Mesendoderm (in vitro differentiated cells): ENCODE measurements at places on chromosomes 7 and 10.

DNA sequence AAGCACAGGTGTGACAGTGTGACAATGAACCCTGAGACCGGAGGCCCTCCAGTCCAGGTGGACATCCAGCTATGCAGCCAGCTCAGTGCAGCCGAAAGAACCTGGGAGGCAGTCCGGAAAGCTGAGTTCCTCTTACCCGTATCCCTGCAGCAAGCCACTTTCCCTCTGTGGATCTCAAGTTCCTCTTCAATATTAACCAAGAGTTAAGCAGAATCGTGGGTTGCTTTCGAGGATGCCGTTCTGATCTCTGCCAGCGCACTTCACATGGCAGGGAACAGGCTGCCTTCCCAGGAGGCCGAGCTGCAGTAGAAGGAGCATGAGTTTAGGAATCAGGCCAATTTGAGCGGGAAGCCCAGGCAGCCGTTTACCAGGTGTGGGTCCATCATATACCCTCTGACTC, 591.6 kb downstream of the SDK1 start:
- no peak for DNase-seq

DNA sequence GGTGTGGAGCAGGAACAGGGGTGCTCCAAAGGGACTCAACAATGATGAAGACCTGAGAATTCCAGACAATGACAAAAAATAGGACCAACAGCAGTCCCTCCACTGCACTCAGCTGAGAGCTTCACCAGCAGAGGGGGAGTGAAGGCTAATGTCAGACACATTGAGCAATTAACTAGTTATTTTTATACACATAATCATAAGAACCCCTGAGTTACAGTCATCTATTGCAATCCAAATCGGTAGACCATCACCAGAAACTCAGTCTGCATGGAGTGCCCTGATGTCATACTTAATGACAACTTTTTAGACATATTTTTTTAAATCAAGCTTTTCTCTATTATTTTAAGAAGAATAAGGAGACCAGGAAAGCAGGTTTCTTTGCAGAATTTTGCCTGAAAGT, 30.6 kb upstream of the IKZF1 start:
- no peak for DNase-seq

DNA sequence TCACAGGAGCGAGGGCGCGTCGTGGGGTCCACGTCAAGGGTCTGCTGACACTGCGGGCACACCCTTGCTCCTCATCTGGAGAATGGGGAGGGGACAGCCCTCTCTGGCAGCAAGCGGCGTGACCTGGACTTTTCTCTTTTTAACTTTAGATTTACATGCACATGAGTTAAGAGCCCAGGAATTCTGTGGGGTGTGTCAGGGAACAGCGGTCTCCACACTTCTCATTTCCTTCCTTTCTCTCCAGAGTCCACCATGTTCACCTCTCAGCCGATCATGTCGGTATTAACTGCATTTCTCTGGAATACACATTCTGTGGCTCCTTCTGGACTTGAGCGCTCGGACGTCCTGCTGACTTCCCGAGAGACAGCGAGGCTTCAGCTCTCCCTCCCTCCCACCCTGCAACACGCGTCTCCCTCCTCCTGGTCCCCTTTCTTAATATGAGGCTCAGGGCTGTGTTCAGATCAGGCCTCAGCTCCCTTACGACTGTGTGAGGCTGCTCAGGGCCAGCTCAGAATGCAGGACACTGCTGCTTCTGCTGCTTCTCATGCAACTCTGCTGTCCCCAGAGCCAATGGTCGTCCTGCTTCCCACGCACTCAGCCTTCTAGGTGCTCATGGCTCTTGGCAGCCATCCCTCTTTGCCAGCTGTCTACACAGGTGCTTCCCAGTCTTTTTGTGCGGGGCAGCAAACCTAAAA, 261.3 kb downstream of the ELFN1 start:
- no peak for DNase-seq

DNA sequence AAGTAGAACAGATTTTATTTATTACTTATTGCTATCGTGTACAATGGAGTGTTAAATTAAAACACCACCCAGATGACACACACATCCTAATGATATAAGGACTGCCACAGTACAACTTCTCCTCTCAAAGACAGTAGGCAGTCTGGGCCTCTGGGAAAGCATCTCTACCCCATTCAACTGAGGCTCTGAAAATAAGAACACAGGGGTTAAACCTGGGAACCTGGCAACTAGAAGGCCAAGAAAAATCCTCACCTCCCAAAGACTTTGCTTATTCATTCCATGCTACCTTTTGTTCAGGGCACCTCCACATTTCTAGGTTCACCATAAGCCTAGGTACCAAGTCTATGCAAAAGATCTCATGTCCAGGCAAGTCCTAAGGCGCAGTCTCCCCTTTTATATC, 125.4 kb upstream of the FEZF1 start:
- no peak for DNase-seq

DNA sequence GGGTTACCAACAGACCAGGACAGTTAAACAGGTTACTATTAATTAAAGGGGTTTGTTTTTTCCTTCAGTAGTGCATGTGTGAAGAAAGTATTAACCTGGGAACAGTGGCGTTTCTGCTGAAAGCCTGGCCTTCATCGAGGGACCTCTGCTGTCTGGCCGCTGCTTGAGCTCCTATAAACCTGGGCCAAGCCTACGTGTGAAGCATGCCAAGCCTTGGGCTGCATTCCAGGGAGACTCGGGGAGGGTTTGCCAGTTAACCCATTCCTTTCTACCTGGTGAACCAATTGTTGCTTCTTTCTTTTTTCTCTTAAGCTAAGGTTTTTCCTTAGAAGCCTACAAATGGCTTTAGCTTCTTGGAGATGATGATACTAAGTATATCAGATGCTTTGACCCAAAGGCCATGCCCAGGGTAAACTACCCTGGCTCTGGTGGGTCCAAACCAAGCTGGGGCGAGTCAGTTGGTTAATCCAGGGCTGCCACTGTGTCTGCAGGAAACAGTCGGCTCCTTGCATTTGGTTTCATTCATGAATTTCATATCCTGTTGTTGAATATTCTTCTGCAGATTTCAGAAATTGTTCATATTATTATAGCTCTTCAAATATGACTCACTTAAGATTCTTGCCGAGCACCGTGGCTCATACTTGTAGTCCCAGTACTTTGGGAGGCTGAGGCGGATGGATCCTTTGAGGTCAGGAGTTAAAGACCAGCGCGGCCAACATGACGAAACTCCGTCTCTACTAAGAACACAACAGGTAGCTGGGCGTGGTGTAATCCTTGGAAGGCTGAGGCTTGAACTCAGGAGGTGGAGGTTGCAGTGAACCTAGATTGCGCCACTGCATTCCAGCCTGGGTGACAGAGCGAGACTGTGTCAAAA, 23.8 kb downstream of the PFKP start:
- peak; percentile 89 for DNase-seq

DNA sequence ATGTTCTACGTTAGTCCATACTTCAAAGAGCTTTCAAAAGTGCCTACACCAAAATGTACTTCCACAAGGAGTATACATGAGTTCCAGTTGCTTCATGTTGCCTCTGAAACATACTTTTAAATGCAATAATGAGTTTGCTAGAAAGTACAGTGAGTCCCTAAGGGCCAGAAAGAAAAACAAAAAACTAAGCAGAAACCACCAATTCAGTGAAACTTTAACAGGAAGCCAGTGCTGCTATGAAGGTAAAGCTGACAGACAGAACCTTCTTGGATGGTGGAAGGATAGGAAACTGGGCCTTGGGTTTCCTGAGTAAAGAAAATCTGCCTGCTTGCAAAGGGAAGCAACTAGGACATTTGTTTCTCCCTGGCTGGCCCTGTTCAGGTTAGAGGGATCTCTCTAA, 104.2 kb downstream of the CTTNBP2 start:
- no peak for DNase-seq

- DNase-seq, result peak; percentile 21
Observed at GRCh38 chr10:52400562-52400961, 86.5 kb downstream of the DKK1 start.

DNA sequence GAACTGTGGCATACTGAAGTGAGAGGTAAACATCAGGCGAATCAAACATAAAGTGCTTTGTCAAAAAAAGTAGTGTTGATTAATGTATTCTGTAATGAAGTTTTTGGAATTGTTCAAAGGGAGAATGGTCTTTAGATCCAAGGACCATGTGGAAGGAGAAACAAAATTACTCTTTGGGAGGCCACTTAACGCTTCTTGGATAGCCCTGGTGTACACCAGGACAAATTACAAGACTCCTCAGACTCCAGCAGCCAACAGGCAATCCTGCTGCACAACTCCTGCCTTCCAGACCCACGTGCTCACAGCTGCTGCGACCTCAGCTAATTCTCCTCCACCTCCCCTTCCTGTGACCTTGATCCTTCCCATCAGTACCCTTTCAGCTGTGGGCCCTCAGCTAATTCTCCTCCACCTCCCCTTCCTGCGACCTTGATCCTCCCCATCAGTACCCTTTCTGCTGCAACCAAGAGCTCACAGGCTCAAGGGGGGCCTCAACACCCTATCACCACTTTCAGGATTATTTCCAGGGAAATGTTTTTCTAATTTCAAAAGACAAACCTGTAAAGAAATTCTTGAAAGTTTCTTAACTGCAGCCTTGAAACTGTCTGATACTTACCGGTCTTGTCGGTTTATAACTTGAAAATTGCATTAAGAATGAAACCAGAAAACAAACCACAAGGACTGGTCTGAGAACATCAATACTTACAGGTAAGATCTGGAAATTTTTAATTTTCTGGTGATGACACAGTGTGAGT, 29.7 kb upstream of the DDC start:
- no peak for DNase-seq

- no peak for DNase-seq
Observed at GRCh38 chr7:79340212-79340611, 113.3 kb downstream of the MAGI2 start.

DNA sequence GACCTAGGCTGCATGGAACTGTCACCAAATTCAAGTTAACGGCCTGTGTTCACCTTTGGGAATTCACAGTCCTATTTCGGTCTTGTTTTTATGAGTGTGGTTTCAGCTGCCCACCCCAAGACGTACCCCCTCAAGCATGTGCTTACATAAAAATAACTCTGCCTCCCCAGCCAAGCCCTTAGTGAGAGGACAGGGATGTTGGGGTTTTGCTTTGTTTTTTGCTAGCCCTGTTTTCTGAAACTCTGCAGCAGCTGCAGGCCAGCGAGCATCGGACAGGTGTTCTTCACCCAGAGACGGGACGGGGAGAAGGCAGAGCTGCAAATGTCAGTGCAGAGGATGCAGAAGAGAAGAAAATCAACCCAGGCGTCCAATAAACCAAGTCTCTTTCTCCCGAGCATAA, 13.5 kb downstream of the CHST15 start:
- no peak for DNase-seq

GRCh38 chr10:18438361-18439126, 212.8 kb downstream of the NSUN6 start:
- no peak for DNase-seq

DNA sequence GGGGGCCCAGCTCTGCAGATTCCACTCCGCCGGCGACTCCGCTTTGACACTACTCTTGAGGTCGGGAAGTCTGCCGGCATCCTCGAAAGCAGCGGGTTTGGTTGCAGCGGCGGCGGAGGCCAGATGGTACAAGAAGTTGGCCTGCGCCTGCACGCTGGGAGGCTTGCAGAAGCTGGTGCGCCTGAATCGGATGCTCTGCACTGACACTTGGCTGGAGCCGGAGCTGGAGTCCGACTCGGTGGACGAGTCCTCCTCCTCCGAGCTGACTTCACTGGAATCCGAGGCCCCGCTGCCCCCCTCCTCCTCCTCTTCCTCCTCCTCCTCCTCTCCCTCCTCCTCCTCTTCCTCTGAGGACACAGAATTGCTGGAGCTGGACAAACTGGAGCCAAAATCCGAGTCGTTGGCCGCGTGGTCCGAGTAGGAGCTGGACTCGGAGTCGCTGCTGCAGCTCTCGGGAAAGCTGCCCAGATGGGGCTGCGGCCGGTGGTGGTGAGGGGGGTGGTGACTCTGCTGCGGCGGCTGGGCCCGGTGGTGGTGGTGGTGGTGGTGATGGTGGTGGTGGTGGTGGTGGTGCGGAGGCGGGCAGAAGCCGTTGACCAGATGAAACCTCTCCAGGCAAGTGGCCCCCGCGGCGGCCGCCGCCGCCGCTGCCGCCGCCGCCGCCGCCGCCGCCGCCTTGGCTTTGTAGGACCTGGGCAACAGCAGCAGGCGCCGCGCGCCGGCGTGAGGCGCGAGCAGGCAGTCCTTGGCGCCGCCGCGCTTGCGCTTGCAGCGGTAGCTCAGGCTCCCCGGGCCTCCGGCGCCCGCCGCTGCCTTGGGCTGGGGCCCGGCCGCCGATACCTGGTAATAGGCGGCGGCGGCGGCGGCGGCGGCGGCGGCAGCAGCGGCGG, 9.0 kb downstream of the SKIDA1 start:
- DNase-seq, result peak; percentile 74

DNA sequence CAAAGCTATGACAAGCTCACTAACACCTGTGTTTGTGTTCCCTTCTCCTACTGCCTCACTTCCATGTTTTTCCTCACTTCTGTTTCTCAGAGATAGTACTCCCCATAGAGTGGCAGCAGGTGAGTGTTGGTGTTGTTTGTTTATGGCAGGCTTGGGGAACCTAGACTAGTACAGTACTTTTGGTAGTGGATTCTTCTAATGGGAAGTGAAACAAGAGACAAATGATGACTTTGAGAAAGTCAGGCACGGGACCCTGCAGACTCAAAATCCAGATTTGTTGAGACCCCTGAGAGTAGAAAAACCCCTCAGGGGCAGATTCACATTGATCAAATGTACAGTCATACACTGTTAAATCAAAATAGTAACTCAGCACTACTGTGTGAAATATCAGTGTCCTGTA, 6.4 kb upstream of the CFAP69 start:
- no peak for DNase-seq
